ENCODE measurements at places on chromosomes 2 and 18.

GRCh38 chr2:224198436-224198835 is 159.3 kb upstream of the SERPINE2 start:
- DNase-seq: no peak

GRCh38 chr2:128263902-128264331 is 54.8 kb downstream of the HS6ST1 start:
- DNase-seq: no peak

GRCh38 chr2:191479680-191480023 is 198.3 kb upstream of the NABP1 start:
- DNase-seq: peak; percentile 23

- DNase-seq: no peak
Observed at GRCh38 chr2:145194673-145195072, 674.8 kb upstream of the ZEB2 start.

DNA sequence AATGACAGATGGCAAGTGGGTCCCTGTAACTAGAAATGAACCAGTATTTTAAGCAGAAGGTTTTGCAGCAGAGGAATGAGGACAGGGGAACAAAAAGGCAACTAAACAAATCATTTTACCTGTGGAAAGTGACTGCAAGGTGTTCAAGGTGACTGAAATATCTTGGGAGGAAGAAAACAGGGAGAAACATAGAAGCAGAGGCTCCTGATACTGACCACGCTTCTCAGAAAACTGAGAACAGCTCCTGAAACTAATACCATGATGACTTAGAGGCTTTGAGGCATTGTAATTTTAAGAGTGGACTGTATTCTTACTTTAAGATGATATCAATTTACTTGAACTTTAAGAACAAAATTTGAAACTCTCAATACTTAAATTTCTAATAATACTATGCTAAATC is at the start of gene DYTN:
DYTN (minus strand) TSS at position 101 of the 400 bp plus-strand sequence. CDS start 117 bp downstream, outside the sequence.
- no peak for DNase-seq

DNA sequence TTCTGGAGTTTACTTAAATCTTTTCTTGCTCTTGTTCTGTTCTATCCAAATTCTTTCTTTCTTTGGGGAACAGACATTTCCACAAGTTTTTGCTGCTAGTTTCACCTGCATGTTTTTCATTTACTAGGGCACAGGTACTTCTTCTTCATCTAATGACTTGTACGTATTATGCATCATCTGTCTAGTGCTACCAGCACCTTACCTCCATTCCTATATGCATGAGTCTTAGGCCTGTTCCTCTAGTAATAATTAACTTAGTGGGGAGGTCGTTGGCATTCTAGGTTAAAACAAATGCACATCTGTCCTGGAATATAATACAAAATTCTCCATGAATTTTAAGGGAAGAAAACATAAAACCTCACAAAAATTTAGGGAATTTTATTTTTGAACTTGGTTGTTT is 164.5 kb upstream of the STON1 start:
- no peak for DNase-seq

- DNase-seq: no peak
Observed at GRCh38 chr2:62570861-62571698, 65.1 kb upstream of the TMEM17 start.

GRCh38 chr2:197037863-197038398 is 111.4 kb upstream of the PGAP1 start:
- DNase-seq: no peak

DNA sequence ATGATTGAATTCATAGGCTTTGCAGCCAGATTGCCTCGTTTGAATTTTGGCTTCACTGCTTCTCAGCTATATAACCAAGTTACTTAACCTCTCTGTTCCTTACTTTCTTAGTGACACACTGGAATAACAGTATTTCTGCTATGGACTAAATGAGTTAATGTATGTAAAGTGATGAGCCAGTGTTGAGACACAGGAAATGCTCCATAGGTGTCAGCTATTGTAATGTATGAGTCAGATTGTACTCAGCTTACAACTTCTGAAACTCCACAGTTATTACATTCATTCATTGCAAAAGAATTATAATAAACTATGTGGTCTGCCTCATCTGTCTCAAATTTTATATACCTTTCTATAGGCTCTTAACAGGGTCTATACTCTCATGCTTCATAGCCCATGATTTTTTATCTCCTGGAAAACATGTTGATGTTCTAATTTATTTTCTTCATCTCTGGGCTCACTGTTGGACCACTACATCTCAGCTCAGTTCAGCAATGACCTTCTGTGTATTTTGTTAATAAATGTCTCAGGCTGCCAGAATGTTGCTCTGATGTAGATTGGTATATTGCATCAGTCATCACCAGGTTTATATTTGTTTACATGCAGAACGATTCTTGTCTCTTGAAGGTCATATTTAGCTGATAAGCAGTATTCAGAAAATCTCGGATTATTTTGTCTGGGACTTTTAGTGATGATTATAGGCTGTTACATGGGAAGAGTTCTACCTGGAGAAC is 76.2 kb downstream of the MAP3K20 start:
- peak; percentile 92 for DNase-seq

DNA sequence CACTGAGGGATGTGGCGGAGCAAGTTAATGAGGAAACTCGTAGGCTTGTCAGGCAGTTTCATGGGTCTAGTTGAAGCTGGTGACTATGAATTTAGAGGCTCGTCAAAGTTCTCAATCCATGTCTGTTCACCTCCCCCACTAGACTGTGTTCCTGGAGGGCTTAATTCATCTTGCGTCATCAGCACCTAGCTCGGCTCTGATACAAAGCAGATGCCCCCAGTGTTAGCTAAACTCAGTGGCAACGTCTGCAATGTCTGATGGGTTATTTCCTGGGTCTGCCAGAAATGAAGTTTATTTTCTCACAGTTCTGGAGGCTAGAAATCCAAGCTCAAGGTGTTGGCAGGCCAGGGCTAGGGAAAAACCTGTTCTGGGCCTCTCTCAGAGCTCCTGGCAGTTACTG is 140.6 kb downstream of the PID1 start:
- no peak for DNase-seq

- no peak for DNase-seq
Observed at GRCh38 chr18:78106946-78107345, 857.3 kb downstream of the GALR1 start.

DNA sequence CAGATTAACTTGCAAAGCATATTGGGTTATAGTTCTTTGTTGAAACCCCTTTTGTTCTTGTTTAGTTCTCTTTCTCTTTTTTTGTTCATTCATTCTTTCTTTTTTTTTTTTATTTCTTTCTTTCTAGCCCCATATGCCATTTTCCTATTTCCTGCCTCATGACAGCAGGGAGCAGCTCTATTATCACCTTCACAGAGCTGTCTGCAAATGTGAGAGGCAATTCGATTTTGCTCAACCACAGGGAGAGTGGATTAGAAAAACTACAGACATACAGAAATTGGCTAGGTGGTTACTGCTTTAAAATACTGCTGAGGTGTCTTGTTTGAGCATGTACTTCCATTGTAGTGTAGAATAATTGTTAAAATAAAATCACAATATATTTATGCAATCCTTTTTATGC is 44.2 kb upstream of the TBR1 start:
- DNase-seq: no peak

GRCh38 chr2:10716581-10716980 is 4.8 kb upstream of the ATP6V1C2 start:
- peak; percentile 36 for DNase-seq

- no peak for DNase-seq
Observed at GRCh38 chr2:62642429-62643099, 62.9 kb upstream of the EHBP1 start.

- no peak for DNase-seq
Observed at GRCh38 chr18:473802-474201, 26.7 kb downstream of the COLEC12 start.

DNA sequence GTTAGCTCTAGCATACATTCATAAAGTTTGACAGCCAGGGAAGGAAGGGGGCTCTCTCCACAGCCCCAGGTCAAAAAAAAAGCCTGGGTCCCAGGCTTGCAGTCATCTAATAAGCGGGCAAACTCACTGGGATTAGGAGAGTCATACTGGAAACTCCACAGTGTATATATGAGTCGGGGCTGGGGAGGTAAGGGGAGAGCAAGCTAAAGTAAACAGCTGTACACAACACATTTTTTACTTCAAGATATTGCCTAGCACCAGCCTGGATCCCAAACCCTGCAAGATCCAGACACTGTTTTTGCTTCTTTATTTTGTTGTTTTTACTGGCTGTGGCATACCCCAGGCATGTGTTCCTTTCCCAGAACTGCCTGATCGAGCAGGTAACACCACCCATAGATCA is 291.3 kb upstream of the TANK start:
- DNase-seq: no peak

- DNase-seq: no peak
Observed at GRCh38 chr2:72515696-72516095, 310.1 kb downstream of the EXOC6B start.

DNA sequence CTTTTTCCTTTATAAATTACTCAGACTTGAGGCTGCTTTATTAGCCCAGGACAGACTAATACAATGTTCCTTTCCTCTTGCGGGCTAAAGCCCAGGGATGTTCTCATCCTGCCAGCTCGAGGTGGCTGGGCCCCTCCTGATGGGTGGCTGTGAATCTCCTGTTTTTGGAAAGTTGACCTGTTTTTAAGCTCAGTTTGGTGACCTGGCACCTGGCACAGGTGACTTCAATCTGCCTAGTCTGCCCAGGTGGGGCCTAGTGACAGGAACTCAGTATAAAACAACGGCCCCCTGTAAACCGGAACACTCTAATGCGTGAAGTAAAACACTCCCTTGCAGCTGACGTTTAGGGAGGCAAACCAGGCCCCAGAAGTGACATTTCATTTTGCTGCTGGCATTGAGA is 92.7 kb upstream of the SNTG2 start:
- no peak for DNase-seq

- no peak for DNase-seq
Observed at GRCh38 chr2:2021995-2022394, 277.7 kb upstream of the PXDN start.

DNA sequence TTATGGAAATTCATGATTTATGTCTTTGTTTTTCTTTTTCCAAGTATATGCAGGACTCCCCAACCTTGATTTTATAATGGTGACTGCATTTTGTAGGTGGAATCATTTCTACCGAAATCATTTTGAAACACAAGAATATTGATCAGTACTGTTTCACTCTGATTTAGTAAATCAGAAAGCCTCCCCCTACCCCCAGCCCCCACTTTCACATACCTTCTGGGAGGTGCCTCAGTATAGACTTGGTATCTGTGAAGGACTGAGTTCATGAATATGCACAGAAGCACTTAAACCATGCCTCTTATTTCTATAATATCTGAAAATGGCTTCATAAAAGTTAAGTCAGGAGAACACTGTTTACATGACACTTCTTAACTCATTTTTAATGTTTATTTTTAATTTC is 147.7 kb downstream of the AGPS start:
- DNase-seq: no peak

DNA sequence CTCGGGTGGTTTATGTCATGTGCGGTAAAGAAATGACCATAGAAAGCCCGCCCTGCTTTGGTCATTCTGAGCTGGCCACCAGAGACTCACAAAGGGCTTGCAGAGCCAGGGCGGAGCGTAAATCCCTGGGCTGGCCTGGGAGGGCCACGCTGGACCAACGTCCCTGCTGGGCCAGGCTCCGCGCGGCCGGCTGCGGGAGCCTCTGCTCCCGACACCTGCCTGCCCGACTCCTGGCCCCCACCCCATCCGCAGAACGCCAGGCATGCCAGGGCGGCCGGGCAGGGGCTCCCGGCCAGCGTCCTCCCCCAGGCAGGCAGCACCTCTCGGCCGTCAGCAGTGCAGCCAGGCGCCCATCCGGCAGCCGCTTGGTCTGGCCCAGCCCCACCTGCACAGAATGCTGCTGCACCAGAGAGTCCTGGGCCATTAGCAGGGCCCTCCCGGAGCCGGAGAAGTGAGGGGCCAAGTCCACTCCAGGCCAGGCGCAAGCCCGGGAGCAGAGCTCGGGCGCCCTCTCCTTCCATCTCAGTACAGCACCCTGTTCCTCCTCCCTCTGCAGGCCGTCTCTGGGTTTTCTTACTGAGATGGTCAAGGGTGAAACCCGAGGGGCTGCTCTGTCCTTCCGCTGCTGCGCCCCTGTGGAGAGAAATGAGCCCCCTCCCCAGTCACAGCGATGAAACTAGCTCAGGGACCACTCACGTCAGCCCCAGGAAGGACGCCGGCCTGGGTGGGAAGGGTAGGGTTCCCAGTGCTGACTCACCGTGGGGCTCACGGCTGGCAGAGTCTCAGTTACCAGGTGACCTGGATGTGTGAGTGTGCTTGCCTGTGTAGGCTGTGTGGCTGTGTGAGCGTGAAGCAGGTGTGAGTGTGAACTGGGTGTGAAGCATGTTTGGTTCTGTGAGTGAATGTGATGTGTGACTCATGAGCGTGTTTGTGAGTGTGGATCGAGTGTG is 83.3 kb downstream of the PTGR3 start:
- DNase-seq: no peak

Measured in inflammatory macrophage treated with lipopolysaccharide for 4 hours (primary cell).